ENCODE measurements at places on chromosomes 7 and 10. TPM values are rescaled to one million over a fixed set of nuclear protein-coding genes. Genes with fewer than 3 reads are reported as not detected.

GRCh38 chr10:63094881-63095280 lies 38.2 kb upstream of the NRBF2 start:
- DNase-seq, result no peak

DNA sequence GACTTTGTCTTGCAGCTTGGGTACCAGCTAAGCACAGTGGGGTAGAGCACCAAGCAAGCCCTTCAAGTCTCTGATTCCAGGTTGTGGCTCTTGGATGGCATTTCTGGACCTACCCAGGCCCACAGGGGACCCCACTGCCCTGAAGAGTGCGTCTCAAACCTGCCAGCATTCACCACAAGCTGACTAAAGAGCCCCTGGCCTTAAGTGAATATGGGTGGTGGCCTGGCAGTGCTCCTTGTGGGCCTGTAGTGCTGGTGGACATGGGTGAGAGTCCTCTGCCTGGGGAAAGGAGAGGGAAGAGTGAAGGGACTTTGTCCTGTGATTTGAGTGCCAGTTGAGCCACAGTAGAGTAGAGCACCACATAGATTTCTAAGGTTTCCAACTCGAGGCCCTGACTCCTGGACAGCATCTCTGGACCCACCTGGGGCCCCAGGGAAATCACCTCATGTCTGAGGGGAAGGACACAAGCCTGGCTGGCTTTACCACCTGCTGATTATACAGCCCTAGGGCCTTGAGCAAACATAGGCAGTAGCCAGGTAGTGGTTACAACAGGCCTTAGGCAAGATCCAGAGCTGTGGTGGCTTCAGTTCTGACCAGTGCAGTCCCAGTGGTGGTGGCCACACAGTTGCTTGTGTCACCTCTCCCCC lies 23.7 kb downstream of the GSDME start:
- peak; percentile 22 for DNase-seq

- no peak for DNase-seq
These were observed 48.4 kb downstream of the BRI3 start for GRCh38 chr7:98329791-98330373.

Gene ZKSCAN5
- 5.4 TPM for total RNA-seq

Gene CAMK2B
- 2.2 TPM for total RNA-seq

GRCh38 chr10:74684462-74684861 lies 141.9 kb upstream of the KAT6B start:
- DNase-seq, result no peak

Gene MEPCE
- total RNA-seq, result 19.6 TPM

DNA sequence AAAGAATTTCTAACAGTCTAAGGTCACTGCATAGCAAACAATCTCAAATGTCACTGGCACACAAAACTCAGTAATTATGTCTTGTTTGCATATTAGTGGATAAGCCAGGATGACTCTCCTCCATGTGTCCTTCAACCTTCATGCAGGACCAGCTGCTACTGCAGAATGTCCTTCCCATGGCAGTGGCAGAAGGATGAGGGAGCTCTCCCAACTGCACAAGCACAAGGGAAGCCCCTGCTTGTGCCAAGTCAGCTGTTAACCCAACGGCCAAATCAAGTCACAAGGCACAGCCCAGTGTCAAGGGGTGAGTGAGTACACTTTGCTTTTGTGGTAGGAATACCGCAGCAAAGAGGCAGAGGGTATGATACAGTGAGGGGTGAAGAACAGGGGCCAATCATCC lies 59.3 kb upstream of the VWC2 start:
- DNase-seq, result no peak

DNA sequence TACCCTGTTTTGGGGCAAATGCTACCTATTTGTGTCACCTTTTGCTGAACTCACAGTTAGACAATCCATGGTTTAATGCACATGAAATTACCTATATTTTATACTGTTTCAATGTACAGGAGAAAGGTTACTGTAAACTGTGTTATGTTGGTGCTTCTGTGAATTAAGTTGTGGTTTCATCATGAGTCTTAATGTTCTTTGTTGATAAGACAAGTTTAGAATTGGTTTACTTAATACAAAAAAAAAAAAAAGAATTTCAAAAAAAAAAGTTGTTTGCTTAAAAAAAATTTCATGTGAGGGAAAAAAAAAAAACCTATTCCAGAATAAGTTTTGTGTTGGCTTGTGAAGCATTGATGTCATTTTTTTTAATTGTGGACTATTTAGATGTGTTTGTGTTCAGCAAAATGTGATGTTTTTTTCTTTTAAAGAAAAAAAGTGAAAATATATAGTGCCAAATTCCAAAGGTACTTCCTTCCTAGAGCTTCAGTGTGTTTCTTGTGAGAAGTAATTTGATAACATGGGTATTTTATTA lies 280.3 kb downstream of the USP6NL start:
- no peak for DNase-seq

- DNase-seq, result no peak
These were observed 4.6 kb downstream of the NKX2-3 start for GRCh38 chr10:99537086-99537988.

DNA sequence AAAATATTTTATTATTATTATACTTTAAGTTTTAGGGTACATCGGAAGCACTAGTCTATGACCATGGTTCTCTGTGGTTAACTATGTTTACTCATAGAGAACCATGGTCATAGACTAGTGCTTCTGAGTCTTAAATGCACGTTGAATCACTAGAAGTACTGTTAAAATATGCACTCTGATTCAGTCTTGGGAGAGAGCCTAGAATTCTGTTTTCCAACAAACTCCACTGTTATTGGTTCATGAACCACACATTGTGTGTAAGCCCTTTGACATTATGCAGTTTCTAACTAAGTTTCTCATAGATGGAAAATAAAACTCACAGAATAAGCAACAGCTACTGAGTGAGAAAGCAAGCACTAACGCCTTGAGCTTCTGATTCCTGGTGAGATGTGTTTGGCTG lies 1120.6 kb downstream of the SORCS1 start:
- DNase-seq, result no peak

GRCh38 chr7:35263396-35263795 lies 9.5 kb upstream of the TBX20 start:
- DNase-seq, result no peak

DNA sequence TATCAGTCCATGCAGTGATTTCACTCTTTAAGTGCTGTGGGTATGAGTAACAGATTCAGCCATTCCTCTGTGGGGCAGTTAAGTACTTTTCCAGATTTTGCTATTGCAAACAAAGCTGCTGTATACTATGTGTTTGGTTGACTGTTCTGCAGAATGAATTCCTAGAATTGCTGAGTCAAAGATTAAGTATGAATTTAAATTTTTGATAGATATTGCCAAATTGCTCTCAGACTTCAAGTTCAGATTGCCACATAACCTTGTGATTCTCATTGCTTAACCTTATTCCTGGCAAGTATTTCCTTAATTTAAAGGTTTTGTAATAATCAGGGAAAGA lies 21.6 kb upstream of the SAR1A start:
- no peak for DNase-seq

DNA sequence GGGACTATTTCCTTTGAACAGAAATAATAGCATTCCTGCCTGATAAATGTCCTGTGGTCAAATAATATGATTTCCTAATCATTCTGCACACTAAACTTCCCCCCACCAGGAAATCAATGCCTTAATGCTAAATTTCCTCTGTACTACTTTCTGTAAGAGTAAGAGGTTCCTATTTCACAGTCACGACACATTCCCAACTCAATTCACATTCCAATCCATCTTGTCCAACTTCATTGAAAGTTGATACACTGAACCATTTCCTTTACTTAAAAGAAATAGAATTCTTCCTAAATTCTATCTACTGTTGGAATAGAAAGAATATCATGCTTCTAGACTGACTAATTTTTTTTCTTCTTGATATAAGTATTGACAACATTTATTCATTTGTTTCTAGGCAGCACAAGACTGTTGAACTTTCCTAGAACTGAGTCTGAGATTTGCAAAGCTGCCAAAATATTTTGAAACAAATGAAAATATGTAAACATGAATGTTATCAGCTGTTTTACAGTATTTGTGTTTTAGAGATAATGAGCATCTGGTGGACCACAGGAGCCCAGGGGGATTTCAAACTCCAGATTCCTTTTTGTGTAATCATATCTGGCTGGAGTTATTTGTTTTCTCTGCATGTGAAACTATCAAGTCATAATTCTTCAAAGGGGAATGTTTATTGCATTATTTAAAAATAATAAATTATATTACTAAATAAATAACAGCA lies 121.5 kb downstream of the TPST1 start:
- DNase-seq, result no peak

Gene RAPGEF5
- total RNA-seq, result 54.8 TPM

- DNase-seq, result no peak
These were observed 89.8 kb upstream of the AKR1E2 start for GRCh38 chr10:4736183-4736582.

DNA sequence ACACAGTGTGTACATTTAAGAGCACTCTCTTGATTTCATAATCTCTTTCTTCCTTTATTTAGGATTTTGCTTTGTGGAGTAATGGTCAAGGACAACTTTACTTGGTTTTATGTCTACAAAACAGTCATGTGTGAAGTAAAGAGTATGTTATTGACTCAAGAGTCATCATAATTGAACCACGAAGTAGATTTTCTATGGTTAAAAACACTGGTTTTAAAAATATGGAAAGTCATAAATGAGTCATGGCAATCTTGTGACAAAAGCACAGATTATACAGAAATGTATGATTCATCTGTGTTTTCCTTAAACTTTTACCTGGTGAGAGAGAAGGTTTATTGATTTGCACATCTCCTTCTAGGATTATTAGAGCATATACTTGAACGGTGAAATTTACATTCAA lies 969.7 kb downstream of the GATA3 start:
- no peak for DNase-seq

DNA sequence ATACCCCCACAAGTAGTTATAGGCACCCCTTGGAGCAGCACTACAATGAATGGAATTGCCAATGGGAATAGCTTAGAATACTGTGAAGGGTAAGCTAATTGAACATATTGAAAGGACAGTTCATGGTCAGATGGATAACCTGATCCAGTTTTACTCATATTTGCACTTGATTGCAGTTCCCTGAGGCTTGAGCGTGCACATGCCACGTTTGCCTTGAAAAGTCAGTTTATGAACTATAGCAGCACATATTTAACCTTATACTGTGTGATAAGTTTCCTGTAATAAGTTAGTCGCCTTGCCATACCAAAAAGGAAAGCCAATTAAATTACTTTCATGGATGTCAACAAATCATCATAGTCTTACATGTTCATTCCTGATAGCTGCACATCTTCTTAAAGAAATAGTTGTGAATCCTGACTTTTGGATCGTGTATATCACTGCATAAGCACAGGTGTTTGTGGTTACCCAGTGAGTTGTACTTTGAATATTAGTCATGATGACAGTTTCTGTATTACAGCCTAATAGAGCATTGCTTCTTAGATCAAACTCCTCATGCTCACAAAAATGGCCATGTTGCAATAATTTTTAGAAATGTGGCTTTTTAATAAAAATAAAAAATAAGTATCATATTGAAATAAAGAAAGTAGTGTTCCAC lies 21.6 kb downstream of the DNTT start:
- DNase-seq, result no peak

DNA sequence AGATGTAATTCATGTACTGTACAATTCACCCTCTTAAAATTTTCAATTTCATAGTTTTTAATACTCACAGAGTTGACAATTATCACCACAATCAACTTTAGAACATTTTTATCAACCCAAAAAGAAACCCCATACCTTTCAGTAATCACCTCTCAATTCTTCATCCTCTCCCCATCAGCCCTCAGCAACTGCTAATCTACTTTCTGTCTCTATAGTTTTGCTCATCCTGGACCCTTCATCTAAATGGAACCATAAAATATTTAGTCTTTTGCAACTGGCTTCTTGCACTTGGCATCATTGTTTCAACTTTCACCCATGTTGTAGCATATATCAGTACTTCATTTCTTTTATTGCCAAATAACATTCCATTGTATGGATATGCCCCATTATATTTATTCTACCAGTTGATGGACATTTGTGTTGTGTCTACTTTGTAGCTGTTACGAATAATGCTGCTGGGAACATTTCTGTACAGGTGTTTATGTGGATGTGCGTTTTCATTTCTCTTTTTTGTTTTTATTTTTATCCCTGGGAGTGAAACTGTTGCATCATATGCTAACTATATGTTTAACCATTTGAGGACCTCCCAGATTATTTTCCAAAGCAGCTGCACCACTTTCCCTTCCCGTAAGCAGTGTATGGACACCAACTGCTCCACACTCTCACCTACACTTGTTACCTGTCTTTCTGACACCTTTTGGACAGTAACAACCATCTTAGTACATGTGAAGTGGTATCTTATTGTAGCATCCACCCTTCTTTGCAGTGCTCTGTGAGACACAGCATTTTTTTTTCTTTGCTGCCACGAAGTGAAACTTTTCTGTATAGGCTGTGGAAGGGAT lies 65.4 kb upstream of the APBB1IP start:
- no peak for DNase-seq

Measured in liver (tissue), 10 donors.